ENCODE measurements at places on chromosomes 7 and 10. TPM values are rescaled to one million over a fixed set of nuclear protein-coding genes. Genes with fewer than 3 reads are reported as not detected.

Gene TAC1
- 4.3 TPM for total RNA-seq

Gene JAKMIP3
- 0.84 TPM for total RNA-seq

Gene HOXA2
- total RNA-seq, result not detected

Gene ANKRD22
- total RNA-seq, result not detected

Gene ASZ1
- not detected for total RNA-seq

Gene IFRD1
- total RNA-seq, result 50.5 TPM
